ENCODE measurements at places on chromosomes 2 and 18.
A peak's percentile ranks its signal among the peaks of the same experiment; 100 is the strongest.

- DNase-seq: no peak
These were observed 18.2 kb upstream of the FZD7 start for GRCh38 chr2:202015471-202015870.

GRCh38 chr2:11582862-11583752 lies 49.3 kb downstream of the GREB1 start:
- DNase-seq: peak; percentile 77

- no peak for DNase-seq
These were observed 2184.6 kb upstream of the PIK3C3 start for GRCh38 chr18:39770399-39770798.

DNA sequence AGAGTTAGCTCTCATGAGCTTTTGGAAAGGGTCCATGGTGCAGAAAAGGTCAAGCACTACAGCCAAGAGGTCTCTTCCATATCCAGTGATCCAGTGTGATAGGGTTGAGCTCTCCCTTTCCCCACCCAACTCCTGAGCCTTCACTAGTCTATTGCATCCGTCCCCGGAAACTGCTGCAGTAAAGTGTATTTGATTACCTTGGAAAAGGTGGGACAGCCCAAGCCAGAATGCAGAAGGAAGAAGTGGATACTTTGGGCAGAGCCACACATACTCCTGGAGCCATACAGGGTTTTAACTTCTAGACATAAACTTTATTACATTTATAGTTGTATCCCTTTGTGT lies 3.6 kb downstream of the PNKD start:
- DNase-seq: no peak

GRCh38 chr2:32991091-32991845 lies 44.5 kb downstream of the LTBP1 start:
- no peak for DNase-seq

DNA sequence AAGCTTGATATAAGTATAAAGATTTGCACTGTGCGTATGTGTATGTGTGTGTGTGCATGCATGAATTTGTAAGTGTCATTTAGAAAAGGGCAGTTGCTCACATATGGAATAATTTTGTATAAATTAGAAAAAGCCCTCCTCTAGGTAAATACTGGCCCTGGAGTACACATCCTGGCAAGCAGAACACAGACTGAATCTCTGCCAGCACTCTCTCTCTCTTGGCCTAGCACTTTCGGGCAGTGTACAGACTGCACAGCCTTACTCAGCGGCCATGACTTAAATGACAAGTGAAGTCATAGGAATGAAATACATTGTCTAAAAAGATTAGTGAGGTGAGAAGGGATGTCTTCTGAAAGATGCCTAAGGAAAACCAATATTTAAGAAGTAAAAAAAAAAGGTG lies 214.1 kb downstream of the RDH14 start:
- DNase-seq: no peak

DNA sequence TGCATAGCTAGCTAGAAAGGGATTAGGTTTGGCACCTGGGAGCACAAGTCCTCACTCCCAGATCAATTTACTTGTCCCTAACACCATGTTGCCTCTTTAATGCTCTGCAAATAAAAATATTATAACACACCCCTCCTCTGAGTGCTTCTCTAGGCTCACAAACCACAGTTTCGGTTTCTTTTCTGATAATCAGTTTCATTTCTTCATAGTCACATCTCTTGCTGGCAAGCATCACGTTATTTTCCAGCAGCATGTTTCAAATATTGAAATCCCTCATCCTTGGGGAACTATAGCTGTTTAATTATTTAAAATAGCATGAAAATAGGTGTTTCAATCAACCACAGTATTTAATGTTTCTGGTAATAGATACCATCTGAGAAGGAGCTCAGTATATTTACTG lies 13.9 kb upstream of the SMCHD1 start:
- no peak for DNase-seq

- DNase-seq: peak; percentile 44
These were observed 62.0 kb downstream of the HNRNPLL start for GRCh38 chr2:38540580-38541286.

- DNase-seq: peak; percentile 87
These were observed 13.7 kb downstream of the HS6ST1 start for GRCh38 chr2:128304715-128305554.

DNA sequence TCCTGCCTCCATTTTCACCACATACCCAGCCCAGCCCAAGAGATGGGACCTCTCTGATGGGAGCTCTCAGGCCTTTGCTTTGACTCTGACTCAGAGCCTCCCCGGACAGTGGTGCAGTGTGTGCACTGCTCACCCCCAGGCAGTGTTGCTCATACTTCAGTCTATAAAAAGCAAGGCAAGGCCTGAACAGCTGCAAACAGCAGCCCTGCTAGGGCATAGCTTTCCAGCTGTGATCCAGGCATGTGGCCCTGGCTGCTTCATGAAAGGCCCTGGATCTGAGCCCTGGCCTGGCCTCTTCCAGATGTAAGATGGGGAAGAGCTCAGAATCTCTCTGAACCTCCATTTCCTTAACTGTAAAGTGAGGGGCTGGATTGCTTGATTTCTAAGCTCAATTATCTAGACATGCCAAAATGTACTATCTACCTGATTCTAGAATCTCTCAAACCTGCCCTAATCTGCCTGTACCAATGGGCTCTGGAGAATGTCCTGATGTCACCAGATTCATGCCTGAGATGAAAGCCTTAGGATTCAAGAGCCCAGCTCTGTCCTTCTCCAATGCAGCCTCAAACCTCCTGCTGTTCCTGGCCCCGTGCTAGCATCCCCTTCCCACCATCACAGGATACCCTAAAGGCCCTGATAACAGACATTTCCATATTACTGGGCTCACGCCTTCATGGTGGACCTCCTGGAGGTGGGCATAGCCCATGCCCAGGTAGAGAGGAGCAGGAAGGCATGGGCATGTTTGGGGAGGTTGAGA lies 206.9 kb downstream of the ARL4C start:
- DNase-seq: peak; percentile 44

DNA sequence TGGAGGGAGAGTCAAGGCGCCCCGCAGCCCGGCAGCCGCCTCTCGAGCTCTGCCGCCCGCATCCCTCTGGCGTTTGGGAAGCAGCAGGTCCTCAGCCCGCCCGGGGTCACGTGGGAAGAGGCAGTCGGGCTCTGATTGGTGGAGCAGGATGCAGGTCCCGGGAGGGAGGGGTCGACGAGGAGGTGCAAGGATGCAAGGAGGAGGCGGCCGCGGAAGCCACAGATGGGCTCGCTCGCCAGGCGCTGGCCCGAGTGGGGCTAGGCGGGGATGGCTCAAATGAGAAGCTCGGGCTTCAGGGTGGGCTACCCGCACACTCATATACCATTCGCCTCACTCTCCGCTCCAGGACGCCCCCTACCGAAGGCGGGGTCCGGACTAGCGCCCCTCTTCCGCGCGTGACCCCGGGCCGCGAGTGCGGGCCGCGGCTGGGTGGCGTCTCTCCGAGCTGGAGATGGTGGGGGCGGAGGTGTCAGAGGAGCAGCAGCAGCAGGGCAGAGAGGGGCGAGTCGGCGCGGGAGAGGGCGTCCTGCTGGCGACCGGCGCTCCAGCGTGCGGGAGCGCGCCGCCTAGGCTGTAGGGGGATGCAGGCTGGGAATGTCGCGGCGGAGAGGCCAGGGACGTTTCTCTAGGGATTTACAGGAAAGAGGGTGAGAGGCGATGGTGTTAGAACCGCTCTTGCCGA lies at the start of gene TMEFF2:
TMEFF2 (minus strand) TSS at position 68 of the 682 bp plus-strand sequence. CDS start 409 bp downstream, outside the sequence.
- DNase-seq: peak; percentile 90

DNA sequence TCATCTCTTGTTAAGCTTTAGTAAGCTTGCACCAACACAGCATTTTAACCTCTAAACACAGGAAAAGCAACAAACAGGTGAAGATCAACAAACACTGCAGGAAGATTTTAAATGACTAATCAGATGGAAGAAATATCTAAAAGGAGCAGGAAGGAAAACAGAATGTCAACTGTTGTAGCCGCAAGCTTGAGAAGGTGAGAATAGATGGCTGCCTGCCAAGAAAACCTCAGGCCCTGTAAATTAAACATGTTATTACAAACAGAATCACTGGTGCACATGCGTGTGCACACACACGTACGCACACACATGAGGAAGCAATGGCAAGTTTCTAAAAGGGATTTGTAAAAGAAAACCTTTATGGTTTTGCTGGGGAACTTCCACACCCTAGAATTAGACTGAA lies 257.8 kb upstream of the GALNT5 start:
- no peak for DNase-seq

DNA sequence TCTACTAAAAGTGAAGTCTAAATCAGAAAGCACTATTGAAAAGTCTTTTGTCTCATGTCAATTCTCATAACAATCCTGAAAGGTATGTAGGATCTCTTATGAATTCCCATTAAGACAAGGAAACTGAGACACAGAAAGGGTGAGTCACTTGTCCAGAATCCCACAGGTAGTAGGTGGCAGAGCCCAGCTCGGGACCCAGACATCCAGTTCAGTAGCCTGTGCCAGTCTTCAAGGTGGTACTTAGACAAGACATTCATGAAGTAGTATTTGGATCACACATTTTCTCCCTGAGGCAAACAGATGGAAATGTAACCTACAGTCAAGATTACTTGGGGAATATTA lies 14.8 kb upstream of the PARD3B start:
- no peak for DNase-seq

GRCh38 chr2:158725441-158725891 lies 69.7 kb upstream of the DAPL1 start:
- DNase-seq: no peak

GRCh38 chr2:169320561-169320960 lies 41.8 kb downstream of the LRP2 start:
- DNase-seq: no peak

GRCh38 chr2:63981702-63982103 lies 37.5 kb downstream of the VPS54 start:
- DNase-seq: no peak

DNA sequence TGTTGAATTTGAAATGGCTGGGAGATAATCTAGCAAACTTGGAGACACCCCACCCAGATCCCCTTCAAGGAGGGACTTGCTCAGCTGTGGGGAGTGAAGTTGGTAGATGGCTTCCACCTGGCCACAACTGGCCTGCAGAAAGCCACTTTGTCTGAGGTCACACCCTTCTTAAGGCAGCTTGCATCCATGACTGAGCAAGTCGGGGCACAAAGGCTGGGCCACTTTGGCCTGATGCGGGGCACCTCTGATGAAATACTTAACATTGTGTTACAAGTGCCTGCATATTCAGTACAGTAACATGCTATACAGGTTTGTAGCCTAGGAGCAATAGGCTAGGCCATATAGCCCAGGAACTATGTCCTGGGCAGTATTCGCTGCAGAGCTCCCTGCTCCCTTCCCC lies 13.4 kb upstream of the RPL37A start:
- DNase-seq: no peak

DNA sequence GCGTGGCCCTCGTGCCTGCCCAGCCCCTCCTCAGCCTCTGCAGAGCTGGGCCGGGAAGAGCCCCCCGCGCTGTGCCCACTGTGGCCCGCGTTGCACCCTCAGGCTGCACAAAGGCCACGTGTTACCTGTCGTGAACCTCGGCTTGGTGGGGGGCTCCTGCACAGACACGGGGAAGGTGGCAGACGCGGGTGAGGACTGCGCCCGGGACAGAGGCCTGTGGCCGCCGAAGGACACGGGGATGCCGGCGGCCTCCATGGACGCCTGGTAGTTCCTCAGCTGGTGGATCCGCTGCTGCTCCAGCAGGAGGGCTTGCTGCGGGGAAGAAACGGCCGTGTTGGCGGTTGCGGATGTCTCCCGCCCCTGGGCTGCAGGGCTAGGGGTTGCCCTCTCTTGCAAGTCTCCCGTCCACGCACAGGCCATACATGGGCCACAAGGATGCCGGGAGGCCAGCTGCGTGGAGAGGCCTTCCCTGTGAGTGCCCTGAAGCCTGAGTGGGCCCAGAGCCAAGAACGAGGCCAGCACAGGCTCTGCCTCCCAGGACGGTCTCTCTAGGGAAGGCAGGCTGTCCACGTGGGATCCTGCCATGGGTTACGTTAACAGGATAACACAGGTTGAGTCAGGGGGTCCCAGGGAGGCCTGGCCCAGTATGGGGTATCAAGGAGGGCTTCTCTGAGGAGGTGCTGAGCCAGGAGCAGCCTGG lies 263.7 kb downstream of the TWIST2 start:
- DNase-seq: no peak

DNA sequence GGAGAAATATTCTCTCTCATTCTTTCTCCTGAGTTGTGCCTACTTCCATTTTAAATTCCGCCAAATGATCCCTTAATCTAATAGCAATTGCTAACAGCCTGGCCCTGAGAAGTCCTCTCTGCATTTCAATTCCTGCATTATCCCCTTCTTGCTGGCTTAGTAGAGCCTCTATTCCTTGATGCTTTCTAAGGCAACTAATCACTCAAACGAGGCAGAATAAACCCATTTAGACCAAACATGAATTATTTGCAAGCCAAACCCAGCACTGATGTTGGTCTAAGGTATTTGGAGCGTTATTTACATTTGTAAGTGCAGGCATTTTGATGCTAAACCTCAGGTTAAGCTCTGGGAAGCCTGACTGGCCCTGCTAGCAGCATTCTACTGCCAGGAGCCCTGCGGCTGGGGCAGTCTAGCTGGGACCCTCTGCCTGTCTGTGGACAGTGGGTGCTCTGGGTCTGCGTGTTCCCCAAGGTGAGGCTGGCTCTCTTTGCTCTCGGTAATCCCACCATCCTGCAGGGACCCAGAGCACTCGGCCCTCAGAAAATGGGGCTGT lies 173.1 kb upstream of the HS6ST1 start:
- DNase-seq: no peak

GRCh38 chr2:196200557-196200956 lies 29.2 kb upstream of the STK17B start:
- DNase-seq: no peak

DNA sequence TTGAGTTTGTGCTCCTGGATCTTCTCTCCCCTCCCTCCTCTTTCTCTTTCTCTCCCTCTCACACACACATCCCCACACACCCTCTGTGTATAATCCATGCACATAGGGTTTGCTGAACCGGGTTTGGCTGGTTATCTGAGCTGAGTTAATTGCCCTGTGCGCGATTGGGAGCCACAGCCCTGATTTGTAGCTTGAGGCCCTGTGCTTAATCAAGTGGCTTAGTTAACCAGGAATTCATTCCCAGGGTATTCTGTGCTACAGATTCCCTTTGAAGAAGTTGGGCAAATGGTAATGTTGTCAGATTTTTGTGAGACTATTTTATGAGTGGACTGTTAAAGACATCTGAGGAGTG lies 6.2 kb downstream of the PARD3B start:
- DNase-seq: no peak

GRCh38 chr18:62312851-62313250 lies 12.3 kb upstream of the TNFRSF11A start:
- DNase-seq: no peak

DNA sequence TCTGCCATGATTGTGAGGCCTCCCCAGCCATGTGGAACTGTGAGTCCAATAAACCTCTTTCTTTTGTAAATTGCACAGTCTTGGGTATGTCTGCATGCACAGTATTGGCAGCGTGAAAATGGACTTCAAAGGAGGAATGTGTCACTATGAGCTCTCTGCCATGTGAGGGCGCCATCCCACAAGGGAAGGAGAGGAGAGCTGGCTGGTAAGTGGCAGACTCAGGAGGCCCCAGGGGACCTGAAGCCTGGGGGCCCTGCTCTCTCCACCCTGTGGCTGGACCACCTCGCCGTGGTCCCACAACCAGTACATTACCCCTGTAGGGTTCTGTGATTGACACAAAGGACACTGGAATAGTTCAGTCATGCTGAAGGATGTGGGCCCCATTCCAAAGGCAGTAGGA lies 122.1 kb downstream of the RPIA start:
- no peak for DNase-seq

Measured in left hindlimb (tissue), 1 donor.